ENCODE measurements at places on chromosomes 5 and 9.
A peak's percentile ranks its signal among the peaks of the same experiment; 100 is the strongest.

GRCh38 chr5:10601246-10602030, 37.6 kb downstream of the ANKRD33B start:
- peak; percentile 74 for DNase-seq

- no peak for DNase-seq
Measured at GRCh38 chr5:84724683-84725082, 340.0 kb upstream of the EDIL3 start.

DNA sequence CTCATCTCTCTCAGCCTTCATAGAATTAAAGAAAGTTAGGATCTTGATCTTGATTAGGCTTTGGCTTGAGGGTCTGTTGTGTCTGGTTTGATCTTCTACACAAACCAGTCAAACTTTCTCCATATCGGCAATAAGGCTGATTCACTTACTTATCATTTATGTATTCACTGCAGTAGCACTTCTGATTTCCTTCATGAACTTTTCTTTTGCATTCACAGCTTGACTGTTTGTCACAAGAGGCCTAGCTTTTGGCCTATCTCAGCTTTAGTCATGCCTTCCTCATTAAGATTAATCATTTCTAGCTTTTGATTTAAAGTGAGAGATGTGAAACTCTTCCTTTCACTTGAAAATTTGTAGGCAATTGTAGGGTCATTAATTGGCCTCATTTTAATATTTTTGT, 62.8 kb downstream of the SH3RF2 start:
- DNase-seq = no peak

GRCh38 chr5:133480866-133481265, 131.5 kb downstream of the FSTL4 start:
- DNase-seq = no peak

- no peak for DNase-seq
Measured at GRCh38 chr9:119391878-119392277, 22.6 kb upstream of the BRINP1 start.

GRCh38 chr5:141883892-141884318, 5.7 kb upstream of the PCDH1 start:
- DNase-seq = no peak

- no peak for DNase-seq
Measured at GRCh38 chr5:109877670-109878045, 187.9 kb downstream of the MAN2A1 start.

- DNase-seq = no peak
Measured at GRCh38 chr5:130231786-130232185, 327.5 kb downstream of the CHSY3 start.

DNA sequence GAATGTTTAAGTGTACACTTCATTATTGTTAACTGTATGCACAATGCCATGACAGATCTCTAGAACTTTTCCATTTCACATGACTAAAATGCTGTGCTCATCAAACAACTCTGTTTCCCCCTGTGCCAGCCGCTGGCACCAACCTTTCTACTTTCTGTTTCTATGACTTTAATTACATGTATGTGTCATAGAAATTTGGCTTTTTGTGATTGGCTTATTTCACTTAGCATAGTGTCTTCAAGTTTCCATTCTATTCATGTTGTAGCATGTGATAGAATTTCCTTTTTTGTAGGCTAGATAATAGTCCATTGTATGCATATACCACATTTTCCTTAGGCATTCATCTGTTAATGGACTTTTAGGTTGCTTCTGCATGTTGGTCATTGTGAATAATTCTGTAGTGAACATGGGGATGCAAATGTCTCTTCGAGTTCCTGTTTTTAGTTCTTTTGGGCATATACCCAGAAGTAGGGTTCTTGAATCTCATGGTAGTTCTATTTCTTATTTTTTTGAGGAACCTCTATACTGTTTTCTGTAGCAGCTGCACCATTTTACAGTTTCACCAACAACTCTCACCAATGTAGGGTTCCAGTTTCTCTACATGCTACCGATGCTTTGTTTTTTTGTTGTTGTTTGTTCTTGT, 184.4 kb upstream of the DMRT1 start:
- no peak for DNase-seq

GRCh38 chr5:147509710-147510651, at the start of gene DPYSL3:
TSS of gene DPYSL3 (minus strand) at chr5:147510068. CDS start at chr5:147509858, 210 bp downstream.
- DNase-seq = peak; percentile 34

- DNase-seq = no peak
Measured at GRCh38 chr5:5978501-5979376, 399.6 kb downstream of the MED10 start.

DNA sequence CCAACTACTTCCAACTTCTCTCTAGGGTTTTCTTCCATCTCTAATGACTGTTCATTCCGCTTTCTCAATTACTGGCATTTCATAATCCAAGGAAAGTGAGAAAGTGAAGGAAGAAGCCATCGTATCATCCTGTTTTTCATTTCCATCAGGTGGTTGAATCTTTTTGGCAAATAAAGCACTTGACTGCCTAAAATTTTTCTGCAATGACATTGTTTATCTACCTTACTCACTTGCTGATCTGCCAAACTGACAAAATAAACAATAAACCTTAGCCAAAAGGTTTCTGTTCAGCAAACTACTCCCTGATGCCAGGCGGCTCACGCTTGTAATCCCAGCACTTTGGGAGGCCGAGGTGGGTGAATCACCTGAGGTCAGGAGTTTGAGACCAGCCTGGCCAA, 18.4 kb downstream of the FNBP1 start:
- DNase-seq = no peak

GRCh38 chr9:94801681-94802080, 75.2 kb downstream of the AOPEP start:
- no peak for DNase-seq

DNA sequence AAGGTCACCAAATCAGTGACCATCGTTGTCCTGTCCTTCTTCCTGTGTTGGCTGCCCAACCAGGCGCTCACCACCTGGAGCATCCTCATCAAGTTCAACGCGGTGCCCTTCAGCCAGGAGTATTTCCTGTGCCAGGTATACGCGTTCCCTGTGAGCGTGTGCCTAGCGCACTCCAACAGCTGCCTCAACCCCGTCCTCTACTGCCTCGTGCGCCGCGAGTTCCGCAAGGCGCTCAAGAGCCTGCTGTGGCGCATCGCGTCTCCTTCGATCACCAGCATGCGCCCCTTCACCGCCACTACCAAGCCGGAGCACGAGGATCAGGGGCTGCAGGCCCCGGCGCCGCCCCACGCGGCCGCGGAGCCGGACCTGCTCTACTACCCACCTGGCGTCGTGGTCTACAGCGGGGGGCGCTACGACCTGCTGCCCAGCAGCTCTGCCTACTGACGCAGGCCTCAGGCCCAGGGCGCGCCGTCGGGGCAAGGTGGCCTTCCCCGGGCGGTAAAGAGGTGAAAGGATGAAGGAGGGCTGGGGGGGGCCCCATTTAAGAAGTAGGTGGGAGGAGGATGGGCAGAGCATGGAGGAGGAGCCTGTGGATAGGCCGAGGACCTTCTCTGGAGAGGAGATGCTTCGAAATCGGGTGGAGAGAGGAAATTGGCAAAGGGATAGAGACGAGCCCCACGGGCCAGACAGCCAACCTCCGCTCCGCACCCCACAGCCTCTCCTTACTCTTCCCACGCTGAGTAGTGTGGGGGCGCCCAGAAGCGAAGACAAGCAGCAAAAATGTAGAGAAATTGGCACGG, 1.7 kb downstream of the RXFP3 start:
- DNase-seq = no peak

- no peak for DNase-seq
Measured at GRCh38 chr5:139226131-139226530, 28.0 kb upstream of the SIL1 start.

DNA sequence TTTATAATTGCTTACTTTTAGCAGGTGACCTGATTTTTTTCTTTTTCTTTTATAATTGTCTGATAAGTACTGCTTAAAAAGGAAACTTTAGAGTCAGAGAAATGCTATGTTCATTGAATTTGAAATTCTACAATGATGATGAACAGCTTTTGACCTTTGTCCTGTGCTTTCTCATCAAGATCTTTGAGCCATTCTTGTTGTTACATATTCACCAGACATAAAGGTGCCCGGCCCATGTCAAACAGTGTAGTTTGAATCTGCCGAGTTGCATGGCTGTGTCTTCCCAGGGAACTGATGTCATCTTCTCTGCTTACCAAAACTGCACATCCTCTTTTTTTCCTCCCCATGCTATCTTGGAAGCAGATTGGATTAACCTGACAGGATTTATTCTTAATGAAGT, 163.6 kb downstream of the LRRC70 start:
- no peak for DNase-seq

DNA sequence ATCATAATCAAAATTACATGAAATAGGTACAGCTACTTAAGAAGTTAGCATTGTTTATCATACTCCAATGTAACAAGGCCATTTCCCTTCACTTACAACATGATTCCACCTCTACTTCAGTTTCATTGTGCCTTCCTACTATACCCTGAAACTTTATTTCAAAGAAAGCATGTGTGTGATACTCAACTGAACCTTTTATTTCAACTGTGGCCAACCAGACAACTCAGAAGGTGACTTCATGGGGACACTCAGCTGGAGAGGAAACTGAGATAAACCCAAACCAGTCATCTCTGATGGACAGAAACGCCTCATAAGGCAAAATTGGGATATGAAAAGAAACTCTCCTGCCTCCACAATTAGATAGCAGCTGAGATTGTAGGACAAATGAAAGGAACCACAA, 5.9 kb upstream of the TTC23L start:
- DNase-seq = no peak

GRCh38 chr5:78758169-78758839, 109.7 kb upstream of the LHFPL2 start:
- DNase-seq = no peak

DNA sequence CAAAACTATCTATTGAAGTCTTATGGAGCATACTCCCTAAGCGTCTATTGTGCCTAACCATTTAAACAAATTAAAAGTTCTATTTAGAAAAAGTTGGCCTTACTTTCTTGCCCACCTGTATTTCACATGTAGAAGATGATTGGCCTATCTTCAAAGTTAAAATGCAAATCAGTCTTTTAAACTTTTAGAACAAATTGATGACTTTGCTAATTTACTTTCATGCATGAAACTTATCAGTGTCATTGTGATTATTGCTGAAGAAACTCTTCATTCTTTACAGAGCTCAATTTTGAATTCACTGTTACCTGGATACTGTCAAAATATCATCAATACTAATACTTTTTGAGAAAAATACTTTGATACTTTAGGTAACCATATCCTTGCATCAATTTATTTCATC, 216.1 kb downstream of the COX7C start:
- no peak for DNase-seq

DNA sequence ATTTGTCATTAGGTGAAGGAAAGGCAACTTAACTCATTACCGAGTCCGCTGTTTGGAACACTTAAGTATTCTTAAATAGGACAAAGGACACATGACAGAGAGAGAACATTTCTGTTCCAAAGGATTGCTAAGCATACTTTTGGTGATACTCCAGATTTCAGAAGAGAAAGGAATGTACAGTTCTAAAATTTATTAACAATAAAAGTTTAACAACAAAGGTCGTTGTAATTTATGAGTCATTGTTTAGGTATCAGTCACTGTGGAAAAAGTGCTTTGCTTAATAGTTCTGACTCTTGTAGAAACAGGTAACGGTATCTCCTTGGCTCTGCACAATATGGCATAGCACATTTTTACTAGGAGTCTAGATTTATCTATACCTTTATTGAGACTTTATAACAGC, 36.3 kb upstream of the PAM start:
- no peak for DNase-seq

DNA sequence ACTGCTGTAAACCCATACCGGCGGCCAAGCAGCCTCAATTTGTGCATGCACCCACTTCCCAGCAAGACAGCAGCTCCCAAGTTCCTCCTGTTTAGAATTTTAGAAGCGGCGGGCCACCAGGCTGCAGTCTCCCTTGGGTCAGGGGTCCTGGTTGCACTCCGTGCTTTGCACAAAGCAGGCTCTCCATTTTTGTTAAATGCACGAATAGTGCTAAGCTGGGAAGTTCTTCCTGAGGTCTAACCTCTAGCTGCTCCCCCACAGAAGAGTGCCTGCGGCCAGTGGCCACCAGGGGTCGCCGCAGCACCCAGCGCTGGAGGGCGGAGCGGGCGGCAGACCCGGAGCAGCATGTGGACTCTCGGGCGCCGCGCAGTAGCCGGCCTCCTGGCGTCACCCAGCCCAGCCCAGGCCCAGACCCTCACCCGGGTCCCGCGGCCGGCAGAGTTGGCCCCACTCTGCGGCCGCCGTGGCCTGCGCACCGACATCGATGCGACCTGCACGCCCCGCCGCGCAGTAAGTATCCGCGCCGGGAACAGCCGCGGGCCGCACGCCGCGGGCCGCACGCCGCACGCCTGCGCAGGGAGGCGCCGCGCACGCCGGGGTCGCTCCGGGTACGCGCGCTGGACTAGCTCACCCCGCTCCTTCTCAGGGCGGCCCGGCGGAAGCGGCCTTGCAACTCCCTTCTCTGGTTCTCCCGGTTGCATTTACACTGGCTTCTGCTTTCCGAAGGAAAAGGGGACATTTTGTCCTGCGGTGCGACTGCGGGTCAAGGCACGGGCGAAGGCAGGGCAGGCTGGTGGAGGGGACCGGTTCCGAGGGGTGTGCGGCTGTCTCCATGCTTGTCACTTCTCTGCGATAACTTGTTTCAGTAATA, at the start of gene FXN:
Gene FXN, plus strand, starts transcription at position 315 of the 871 bp plus-strand sequence. Its CDS starts 31 bp downstream, at position 346.
- DNase-seq = peak; percentile 64

DNA sequence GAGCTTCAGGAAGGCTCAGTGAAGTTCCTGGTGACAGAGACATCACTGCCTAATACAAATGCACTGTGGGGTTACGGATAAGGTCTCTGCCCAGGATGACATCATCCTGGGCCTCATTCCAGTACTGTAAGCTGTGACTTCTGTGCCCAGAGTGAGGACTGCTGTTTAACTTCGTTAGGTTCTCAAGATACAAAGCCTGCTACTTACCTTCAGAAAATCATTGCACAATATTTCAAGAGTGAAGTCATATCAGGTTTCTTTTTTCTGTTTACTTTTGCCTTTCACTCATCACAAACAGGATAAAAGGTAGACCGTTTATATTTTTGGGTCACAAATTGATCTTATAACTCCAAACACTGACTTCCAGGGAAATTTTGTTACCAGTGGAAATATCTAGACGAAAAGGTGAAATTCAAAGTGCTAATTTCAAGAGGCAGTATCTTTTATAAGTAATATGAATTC, 241.2 kb downstream of the PIK3R1 start:
- no peak for DNase-seq
